ENCODE measurements at places on chromosomes 5 and 9. TPM values are rescaled to one million over a fixed set of nuclear protein-coding genes. Genes with fewer than 3 reads are reported as not detected.

The ATOSB gene
- total RNA-seq = 55.5 TPM

The RHOBTB3 gene
- 273 TPM for total RNA-seq

The ACOT12 gene
- total RNA-seq = not detected

The AIF1L gene
- 0.30 TPM for total RNA-seq

The OLFM1 gene
- total RNA-seq = 2.9 TPM

The FGF1 gene
- total RNA-seq = 3.3 TPM

The LRRC19 gene
- not detected for total RNA-seq

The DDX4 gene
- not detected for total RNA-seq

The ADAMTS6 gene
- 86.5 TPM for total RNA-seq

The IL5 gene
- not detected for total RNA-seq

The TRIM32 gene
- 27.0 TPM for total RNA-seq

The GMCL2 gene
- not detected for total RNA-seq

The PCDHB11 gene
- total RNA-seq = 0.30 TPM

The BRIX1 gene
- total RNA-seq = 44.8 TPM

The ADGRD2 gene
- not detected for total RNA-seq

The LOX gene
- 874 TPM for total RNA-seq

The CLIC3 gene
- total RNA-seq = 3.3 TPM

The NME5 gene
- 2.0 TPM for total RNA-seq

The CDKN2B-AS1 gene
- 6.5 TPM for total RNA-seq

The CMBL gene
- 21.1 TPM for total RNA-seq

The PRUNE2 gene
- total RNA-seq = 6.2 TPM

The TPPP gene
- total RNA-seq = 0.37 TPM

The RECK gene
- total RNA-seq = 54.0 TPM

The PITX1 gene
- total RNA-seq = 29.7 TPM

The WNK2 gene
- not detected for total RNA-seq

The SLC38A9 gene
- total RNA-seq = 31.7 TPM

The SHLD3 gene
- 5.0 TPM for total RNA-seq

The MTX3 gene
- total RNA-seq = 19.3 TPM
